ENCODE measurements at places on chromosomes 1 and 21.

DNA sequence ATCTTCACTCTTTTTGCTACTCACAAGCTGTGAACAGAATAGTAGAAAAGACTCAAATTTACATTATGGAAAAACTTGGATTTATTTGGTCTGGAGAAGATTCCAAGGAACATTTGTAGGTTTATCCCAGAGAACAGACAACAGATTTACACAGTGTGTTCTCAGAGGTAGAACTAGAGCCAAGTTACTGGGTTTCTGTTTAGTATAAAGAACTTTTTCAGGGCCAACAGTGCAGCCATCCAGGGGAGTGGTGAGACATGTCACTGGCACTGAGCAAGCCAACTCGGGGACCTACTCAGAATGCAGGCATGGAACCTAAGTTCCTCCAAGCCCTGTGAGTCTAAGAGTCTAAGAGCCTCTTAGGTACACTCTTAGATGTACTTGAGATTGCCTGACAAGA lies 142.6 kb downstream of the OMA1 start:
- DNase-seq = no peak

GRCh38 chr1:178683291-178683690 lies 41.8 kb upstream of the RALGPS2 start:
- no peak for DNase-seq

DNA sequence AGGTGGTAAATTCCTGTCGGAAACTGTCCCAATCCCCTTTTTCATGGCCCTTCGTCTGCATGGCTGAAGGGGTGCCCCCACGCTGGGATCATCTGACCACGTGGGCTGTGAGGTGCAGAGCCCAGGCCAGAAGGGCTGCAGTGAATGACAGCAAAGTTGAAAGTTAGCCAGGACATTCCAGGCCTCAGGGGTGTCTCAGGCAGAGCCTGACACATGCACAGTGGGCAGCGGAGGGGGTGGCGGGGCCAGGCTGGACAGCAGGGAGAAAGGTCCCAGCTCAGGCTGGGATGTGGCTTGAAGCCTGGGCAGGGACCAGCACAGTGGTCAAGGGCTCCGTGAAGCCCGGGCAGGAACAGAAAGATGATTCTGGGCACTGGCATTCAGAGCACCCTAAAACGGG lies 49.6 kb downstream of the GRIK3 start:
- no peak for DNase-seq

DNA sequence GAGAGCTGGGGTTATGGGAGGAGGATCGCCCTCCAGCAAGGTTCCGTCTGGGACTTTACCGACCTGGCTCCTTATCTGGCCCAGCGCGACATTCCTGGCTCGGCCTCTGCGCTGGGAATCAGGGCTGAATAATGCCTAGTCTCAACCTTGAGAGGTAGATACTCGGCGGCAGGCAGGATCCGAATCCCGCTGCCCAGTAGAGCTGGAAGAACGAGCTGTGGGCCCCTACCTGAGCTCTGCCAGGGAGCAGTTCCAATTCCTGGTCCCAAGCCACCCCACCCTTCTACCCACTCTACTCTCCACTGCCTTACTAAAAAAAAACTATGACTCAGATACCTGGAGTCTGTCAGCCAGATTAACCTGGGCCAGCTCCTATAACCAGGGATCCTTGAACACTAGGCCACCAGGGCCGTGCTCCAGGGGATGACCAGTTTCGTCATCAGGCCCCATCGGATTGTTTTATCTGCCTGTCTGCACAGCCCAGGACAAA lies 53.6 kb downstream of the RHBG start:
- DNase-seq = no peak

GRCh38 chr1:4380564-4381168 lies 273.7 kb upstream of the AJAP1 start:
- no peak for DNase-seq

GRCh38 chr1:203039609-203040512 lies 13.6 kb downstream of the PPFIA4 start:
- no peak for DNase-seq

GRCh38 chr21:28458446-28458845 lies 534.2 kb downstream of the LTN1 start:
- DNase-seq = no peak

DNA sequence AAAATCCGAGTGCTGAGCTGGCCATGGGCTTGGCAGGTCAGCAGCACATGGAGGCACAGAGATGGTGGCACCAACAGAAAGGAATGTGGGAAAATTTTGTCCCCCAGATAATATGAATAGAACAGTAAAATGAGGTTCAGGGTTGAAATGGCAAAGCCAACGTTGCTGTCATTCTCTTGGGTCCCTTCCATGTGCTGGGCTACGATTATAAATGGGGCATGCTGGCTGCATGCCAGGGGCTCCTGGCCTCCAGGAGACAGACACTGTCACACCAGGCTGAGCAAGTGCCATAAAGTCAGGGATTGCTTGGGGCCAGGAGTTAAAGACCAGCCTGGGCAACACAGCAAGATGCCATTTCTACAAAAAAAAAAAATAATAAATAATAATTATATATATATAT lies 77.1 kb downstream of the TOMM20 start:
- no peak for DNase-seq

DNA sequence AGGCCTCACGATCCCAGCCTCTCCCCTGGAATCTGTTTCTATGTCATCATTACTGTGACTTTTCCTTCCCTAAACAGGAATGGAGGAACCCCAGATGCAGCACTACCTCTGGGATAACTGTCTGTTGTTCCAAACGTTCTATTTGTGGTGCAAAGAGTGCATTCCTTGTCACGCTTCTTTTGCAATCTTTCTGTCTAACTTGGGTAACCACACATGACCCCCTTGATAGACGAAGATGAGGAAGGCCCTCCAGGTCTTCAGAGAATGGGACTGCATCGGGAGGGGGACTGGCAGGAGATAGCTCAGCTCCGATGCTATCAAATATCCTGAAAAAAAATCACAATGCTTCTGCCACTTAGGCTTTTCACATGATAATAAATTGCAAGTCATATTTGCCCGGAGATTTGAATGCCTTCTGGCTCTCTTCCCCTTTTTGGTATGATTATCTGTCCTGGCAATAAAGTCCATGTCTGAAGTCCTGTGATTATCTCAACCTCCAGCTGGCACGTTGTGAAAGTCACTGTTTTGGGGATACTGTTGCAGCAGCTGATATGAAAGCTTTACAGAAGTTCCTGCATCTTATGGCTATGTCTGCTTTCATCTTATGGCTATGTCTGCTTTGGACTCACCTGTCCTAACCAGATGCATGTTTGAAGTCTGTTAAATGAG lies 148.7 kb upstream of the LMO4 start:
- no peak for DNase-seq

DNA sequence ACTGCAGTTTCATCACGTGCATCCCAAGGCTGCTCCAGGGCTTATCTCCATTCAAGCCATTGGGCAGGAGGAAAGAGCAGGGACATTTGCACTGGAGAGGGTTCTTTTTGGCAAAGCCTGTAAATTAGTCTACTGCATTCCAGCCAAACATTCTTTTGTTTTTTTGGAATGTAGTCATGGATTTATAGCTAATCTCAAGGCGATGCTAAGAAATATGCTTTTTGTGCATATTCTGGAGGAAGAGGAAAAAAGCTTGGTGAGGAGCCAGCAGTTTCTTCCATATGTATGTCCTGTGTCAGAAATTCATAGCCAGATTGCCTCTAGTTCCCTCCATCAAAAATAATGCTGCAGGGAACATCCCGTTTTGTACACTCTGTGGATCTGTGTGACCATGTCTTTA lies 221.4 kb downstream of the BACH1 start:
- DNase-seq = no peak
